ENCODE measurements at places on chromosomes 3 and 15. TPM values are rescaled to one million over a fixed set of nuclear protein-coding genes. Genes with fewer than 3 reads are reported as not detected.

SLC24A5 gene
- total RNA-seq: not detected

DNA sequence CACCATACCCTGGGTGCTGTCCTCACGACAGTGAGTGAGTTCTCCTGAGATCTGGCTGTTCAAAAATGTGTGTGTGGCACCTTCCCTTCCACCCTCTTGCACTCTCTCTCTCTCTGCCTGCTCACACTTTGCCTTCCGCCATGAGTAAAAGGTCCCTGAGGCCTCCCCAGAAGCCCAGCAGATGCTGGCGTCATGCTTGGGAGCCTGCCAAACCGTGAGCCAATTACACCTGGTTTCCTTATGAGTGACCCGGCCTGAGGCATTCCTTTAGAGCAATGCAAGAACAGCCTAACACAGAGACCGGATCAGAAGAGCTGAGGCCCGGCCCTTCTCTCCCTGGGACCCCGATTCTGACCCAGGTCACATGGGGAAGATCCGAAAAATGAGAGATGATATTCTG is 15.4 kb downstream of the TMEM44 start:
- DNase-seq: no peak

TGM4 gene
- total RNA-seq: not detected

CACNA1D gene
- 3.8 TPM for total RNA-seq

DNA sequence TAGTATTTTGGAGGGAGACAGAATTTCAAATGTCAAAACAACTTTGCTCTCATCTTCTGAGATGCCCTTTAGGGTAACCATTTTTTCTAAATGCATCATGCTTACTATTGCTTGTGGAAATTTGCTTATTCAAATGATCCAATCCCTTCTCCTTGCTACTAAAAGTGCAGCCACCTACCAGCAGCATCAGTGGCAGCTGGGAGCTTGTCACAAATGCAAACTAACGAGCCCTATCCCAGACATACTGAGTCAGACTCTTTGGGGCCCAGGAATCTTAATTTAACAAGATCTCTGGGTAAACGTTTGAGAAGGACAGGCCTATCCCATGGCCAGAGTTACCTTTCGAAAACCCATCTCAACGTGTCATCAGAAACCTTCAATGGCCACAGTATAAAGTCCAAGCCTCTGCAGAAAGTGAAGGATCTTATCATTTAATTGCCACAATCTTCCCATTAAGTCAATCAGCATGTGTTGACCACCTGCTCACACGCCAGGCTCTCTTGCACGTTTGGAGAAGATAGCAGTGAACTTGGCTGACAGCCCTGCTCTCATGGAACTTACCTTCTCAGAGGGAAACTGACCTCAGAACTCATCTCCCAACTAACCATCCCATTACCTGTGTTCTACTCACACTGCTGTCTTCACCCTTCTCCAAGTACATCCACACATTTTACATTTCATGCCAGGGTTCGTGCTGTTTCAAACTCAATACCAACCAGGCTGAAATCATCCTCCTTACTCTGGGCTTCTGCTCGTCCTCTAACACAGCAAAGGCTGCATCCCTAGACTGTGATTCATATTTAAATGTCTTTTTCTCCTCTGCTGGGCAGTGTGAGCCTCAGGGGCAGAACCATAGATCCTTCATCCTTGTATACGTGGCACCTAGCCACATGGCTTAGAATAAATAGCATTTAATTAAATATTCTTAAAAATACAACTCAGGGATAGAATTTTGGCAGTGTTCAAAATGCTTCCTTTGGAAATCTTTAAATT is 24.8 kb upstream of the VGLL4 start:
- DNase-seq: no peak

VGLL3 gene
- total RNA-seq: 1.3 TPM

DNA sequence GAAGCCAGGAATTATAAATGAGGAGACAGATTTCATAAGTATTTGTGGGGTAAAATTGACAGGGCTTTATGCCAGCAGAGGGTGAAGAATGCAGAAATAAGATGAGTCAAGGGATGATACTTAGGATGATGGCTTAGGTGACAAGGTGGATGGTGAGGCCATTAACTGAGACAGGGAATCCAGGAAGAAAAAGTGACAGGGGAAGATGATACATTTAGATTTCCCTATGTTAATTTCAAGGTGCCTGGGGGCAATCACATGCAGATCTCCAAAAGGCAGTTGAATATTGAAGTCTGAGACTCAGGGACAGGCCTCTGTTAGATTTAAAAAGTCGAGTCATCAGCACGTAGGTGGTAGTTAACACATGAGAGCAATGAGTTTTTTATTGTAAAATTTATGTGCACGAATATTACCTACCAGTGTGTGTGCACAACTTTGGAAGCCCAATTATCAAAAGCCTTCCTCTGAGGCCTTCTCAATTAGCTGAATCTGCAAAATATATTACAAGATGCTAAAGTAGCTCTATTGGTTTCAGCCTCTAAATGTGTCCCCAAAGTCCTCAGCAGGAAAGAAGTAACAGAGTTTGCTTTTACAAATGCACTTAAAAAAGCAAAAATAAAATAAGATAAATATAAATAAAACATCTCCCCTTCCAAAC is 67.9 kb upstream of the CHL1 start:
- DNase-seq: no peak

ITIH1 gene
- 1,022 TPM for total RNA-seq

DNA sequence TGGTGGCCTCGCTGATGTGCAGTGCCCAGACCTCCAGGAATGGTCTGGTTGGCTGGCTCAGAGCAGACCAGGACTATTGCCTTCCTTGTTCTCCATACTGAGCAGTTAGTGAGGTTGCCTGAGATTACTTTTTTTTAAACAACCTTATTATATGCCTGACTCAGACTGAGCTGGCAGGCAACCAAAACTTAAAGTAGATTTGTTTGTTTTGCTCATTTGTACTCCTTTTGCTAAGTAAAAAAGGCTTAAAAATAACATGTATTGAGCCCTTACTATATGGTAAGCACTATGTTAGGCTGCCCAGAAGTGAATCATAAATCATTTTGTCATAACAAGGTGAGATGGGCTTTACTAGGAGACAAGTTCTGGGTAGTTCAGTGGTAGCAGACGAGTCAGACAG is 92.4 kb downstream of the GHSR start:
- no peak for DNase-seq

DNA sequence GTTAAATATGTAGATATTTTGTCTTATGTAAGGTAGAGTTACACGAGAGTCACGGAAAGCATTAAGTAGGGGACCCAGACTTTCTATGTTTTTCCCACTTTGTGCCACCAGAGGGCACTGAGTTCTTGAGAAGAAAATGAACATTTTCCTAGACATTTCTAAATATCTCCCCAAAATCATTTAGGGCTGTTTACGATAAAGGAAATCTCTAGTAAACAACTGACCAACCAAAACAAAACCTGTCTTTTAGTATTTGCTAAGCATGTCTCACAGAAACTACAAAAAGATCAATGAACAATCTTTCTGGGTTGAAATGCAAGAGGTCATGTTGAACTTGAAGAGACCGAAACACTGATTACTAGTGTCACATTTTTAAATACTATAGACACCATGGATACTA is 16.1 kb downstream of the POU1F1 start:
- no peak for DNase-seq

DNA sequence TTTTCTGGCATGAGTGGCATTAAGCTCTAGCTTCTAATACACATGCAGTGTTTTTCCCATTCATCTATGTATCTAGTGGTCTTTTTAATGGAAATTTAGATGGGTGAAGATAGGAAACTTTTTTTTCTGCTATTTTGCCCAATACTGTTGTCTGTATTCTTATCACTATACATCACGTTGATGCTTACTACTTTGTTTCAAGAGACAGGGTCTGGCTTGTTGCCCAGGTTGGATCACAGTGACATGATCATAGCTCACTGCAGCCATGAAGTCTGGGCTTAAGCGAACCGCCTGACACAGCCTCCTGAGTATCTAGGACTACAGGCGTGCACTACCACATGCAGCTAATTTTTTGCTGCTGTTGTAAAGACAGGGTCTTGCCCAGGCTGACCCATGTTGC is 84.6 kb downstream of the PEAK1 start:
- DNase-seq: no peak

CHSY1 gene
- 12.3 TPM for total RNA-seq

GRCh38 chr3:10646531-10647335 is 141.3 kb upstream of the ATP2B2 start:
- no peak for DNase-seq

GRCh38 chr15:101324524-101325177 is 29.6 kb upstream of the SNRPA1 start:
- no peak for DNase-seq

DNA sequence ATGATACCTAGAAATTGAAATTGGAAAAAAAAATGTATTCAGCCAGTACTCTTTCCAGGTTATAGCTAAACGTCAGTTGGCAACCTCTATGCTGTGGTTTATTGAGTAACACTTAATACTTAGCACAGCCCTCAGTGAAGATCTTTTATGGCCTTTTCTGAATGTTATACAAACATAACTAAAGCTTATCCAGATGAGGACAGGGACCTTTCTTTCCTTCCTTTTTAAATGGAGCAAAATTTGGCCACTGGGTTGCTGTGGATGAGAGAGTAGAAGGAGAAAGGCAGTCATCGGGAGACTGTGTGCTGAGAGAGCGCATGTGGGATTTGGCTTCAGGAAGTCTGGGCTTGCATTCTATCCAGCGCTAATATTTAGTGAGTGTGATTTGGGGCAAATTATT is 36.1 kb downstream of the IGF1R start:
- DNase-seq: no peak

SPCS1 gene
- 42.3 TPM for total RNA-seq

DNA sequence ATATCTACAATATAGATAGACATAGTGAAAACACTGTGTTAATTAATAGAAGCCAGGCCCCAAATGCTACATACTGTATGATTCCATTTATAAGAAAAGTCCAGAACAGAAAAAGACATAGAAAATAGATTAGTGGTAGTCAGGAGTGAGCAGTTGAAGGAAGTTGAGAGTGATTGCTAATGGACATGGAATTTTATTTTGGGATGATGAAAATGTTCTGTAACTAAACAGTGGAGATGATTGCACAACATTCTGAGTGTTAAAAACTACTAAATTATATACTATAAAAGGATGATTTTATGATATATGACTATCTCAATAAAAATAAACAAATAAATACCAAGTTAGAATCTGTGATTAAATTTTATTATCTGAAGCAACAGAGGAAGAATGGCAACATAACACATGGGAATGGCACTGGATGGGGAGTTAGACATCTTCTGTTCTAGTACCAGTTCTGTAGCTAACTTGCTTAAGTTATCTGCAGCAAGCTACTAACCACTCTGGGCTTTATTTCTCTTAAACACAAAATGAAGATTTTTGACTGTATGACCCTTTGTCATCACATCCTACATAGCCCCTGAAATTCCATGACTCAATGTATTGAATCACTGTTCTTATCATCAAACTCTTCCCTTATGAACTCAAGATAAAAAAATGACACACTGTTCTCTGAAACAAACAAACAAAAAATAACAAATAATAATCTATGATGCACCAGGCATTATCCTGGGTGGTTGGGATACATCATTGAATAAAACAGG is 612.7 kb downstream of the TBL1XR1 start:
- DNase-seq: no peak

GRCh38 chr15:79425591-79426295 is 6.4 kb upstream of the MINAR1 start:
- DNase-seq: no peak

DNA sequence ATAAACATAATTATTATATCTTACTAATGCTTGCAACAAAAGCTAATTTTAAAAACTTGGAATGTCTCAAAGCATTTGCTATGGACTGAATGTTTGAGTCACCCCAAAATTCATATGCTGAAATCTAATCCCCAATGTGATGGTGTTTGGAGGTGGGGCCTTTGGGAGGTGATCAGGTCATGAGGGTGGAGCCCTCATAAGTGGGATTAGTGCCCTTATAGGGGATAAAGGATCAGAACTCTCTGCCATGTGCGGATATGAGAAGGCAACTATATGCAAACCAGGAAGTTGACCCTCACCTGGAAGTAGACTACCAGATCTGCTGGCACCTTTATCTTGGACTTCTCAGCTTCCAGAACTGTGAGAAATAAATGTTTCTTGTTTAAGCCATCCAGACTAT is 137.7 kb downstream of the LIPC start:
- DNase-seq: no peak

DNA sequence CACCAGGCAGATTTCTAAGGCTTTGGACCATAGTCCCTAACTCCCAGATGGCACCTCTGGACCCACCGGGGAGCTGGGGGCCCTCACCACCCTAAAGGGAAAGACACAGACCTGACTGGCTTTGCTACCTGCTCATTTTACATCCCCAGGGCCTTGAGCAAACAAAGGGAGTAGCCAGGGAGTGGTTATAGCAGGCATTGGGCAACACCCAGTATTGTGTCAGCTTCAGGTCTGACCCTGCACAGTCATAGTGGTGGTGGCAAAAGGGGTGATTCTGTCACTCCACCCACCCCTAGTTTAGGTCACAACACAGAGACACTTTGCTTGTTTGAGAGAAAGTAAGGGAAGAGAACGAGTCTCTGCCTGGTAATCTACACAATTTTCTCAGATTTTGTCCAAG is 352.5 kb downstream of the DIPK2A start:
- DNase-seq: no peak

DNA sequence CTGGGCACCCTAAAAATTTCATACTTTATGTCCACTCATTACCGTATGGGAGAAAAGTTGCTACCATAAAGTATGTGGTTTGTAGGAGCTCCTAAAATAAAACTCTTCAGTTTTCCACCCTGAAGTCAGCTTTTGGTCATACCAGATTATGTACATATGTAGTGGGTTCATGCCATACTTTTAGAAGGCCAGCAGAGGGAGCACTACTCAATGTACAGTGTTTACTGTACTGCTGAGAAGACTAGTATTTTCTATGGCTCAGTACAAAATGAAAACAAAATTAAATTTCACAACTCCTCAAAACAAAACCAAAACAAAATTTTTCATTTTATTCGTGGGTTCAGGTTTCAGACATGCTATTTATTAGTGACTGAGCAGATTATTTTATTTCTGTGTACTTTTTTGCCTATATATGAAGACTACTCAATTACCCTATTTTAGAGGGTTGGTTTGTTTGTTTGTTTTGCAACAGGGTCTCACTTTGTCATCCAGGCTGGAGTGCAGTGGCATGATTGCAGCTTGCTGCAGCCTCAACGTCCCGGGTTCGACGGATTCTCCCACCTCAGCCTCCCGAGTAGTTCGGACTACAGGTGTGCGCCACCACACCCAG is 24.3 kb downstream of the NXPE3 start:
- peak; percentile 45 for DNase-seq

DNA sequence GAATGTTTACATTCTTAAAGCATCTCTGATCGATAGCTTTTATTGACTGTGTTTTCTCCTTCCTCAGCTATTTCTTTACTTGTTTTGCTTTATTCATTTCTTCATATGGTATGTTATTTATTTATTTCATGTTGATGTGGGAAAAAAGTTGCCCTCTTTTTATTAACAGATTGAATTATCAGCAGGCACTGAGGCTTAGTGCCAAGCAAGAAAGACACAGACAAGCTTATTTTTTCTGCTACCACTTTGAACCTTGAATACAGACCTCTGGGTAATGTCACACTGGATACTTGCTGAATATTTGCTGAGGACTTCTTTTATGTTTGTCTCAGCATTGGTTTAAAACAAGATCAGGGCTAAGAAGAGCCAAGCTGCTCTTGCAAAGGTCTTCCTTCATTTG is 162.0 kb upstream of the CNTN6 start:
- no peak for DNase-seq

- DNase-seq: no peak
Measured at GRCh38 chr3:113006359-113007056, 15.7 kb downstream of the GTPBP8 start.

Measured in liver (tissue), 10 donors.